ENCODE measurements at places on chromosomes 4 and X. TPM values are rescaled to one million over a fixed set of nuclear protein-coding genes. Genes with fewer than 3 reads are reported as not detected.

GAGE12E gene
- not detected for polyA plus RNA-seq

CT55 gene
- polyA plus RNA-seq: 0.42 TPM

TLR7 gene
- polyA plus RNA-seq: 0.67 TPM

CFI gene
- 6.5 TPM for polyA plus RNA-seq

TIMM17B gene
- polyA plus RNA-seq: 37.2 TPM

CTAG2 gene
- polyA plus RNA-seq: not detected

PTPN13 gene
- polyA plus RNA-seq: 3.6 TPM

PIR gene
- polyA plus RNA-seq: 2.3 TPM

TRIM2 gene
- polyA plus RNA-seq: 19.2 TPM

STIM2 gene
- polyA plus RNA-seq: 46.6 TPM

MAD2L1 gene
- polyA plus RNA-seq: 14.4 TPM

NUDT6 gene
- polyA plus RNA-seq: 8.1 TPM

SMARCA5 gene
- polyA plus RNA-seq: 47.2 TPM

TXLNG gene
- 9.7 TPM for polyA plus RNA-seq

WDR13 gene
- 86.3 TPM for polyA plus RNA-seq

EFHC2 gene
- polyA plus RNA-seq: 0.08 TPM

SASH3 gene
- 2.3 TPM for polyA plus RNA-seq

HSFX2 gene
- polyA plus RNA-seq: 0.18 TPM

DMD gene
- polyA plus RNA-seq: 100 TPM

GRK4 gene
- 12.0 TPM for polyA plus RNA-seq

CCDC110 gene
- 1.4 TPM for polyA plus RNA-seq

CABS1 gene
- not detected for polyA plus RNA-seq

ADAM29 gene
- not detected for polyA plus RNA-seq

CCDC120 gene
- polyA plus RNA-seq: 4.2 TPM

KCNIP4 gene
- 0.97 TPM for polyA plus RNA-seq

TMPRSS11F gene
- 0.06 TPM for polyA plus RNA-seq

MSMO1 gene
- polyA plus RNA-seq: 25.0 TPM

NR0B1 gene
- 0.47 TPM for polyA plus RNA-seq

JCHAIN gene
- 1.5 TPM for polyA plus RNA-seq

CSAG1 gene
- polyA plus RNA-seq: not detected

PLAC8 gene
- polyA plus RNA-seq: 1.6 TPM

TEX13C gene
- polyA plus RNA-seq: not detected

GAGE1 gene
- polyA plus RNA-seq: not detected

EDA gene
- polyA plus RNA-seq: 19.2 TPM

FMR1NB gene
- not detected for polyA plus RNA-seq

STPG2 gene
- polyA plus RNA-seq: not detected

NUDT11 gene
- 3.8 TPM for polyA plus RNA-seq

VCX2 gene
- not detected for polyA plus RNA-seq

PHOX2B gene
- not detected for polyA plus RNA-seq

FRAS1 gene
- 5.0 TPM for polyA plus RNA-seq

EREG gene
- polyA plus RNA-seq: not detected

SSX1 gene
- not detected for polyA plus RNA-seq

TMSB15A gene
- 9.8 TPM for polyA plus RNA-seq

FANCB gene
- polyA plus RNA-seq: 1.6 TPM

BEX1 gene
- polyA plus RNA-seq: 2.7 TPM

ABCD1 gene
- polyA plus RNA-seq: 10.3 TPM

CCSER1 gene
- polyA plus RNA-seq: 0.22 TPM

DUSP21 gene
- polyA plus RNA-seq: not detected

TCEAL3 gene
- 9.4 TPM for polyA plus RNA-seq

USP51 gene
- 3.5 TPM for polyA plus RNA-seq

LINC00632 gene
- 12.5 TPM for polyA plus RNA-seq

SATL1 gene
- polyA plus RNA-seq: 0.61 TPM

Data from forelimb muscle (tissue), 1 donor.